Osteoblast (primary cell): ENCODE measurements at places on chromosomes 7 and 10. TPM values are rescaled to one million over a fixed set of nuclear protein-coding genes. Genes with fewer than 3 reads are reported as not detected.

The FZD1 gene
- 40.5 and 45.4 TPM in 2 replicates for total RNA-seq

The SPDYE1 gene
- not detected in 2 replicates for total RNA-seq

The AOC1 gene
- not detected in 2 replicates for total RNA-seq

The ARL3 gene
- total RNA-seq = 5.3 and 5.8 TPM in 2 replicates

The AP4M1 gene
- total RNA-seq = 19.5 and 20.0 TPM in 2 replicates

The BET1 gene
- 20.6 and 22.4 TPM in 2 replicates for total RNA-seq

The AZGP1 gene
- total RNA-seq = not detected in 2 replicates

DNA sequence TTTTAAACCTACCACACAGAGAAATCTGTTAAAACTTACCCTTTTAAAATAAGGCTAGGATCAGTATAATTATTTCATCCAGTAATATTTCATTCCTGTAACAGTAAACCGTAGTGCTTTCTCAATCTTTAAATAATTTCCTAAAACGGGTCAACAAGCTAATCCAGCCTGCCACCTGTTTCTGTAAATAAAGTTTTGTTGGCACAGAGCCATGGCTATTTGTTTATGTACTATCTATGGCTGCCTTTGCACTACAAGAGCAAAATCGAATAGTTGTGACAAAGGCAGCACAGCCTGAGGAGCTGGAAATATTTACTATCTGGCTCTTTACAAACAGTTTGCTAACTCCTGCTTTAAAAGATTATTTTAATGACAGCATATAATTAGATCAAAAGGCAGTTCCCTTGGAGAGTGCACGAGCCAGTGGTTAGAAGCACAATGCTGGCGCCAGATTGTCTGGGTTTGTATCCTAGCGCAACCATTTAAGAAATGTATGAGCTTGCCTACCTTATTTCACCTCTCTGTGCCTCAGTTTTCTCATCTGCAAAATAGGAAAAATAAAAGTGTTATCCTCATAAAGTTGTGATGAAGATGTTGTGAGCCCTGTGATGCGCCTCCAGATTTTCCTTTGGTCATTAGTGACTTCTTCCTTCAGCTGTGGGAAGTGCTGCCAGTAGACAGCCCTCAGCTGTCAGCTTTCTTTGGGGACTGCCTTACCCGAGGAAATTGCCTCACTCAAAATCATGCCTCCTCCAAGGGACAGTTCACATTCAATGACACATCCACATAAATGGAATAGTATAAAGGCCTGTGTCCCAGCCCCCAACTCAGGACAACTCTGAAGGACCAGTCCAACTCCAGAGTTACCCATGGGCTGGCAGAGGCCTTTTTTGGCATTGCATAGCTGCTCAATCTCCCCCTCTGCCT is 11.8 kb upstream of the MIOS start:
- DNase-seq = peak; percentile 67

DNA sequence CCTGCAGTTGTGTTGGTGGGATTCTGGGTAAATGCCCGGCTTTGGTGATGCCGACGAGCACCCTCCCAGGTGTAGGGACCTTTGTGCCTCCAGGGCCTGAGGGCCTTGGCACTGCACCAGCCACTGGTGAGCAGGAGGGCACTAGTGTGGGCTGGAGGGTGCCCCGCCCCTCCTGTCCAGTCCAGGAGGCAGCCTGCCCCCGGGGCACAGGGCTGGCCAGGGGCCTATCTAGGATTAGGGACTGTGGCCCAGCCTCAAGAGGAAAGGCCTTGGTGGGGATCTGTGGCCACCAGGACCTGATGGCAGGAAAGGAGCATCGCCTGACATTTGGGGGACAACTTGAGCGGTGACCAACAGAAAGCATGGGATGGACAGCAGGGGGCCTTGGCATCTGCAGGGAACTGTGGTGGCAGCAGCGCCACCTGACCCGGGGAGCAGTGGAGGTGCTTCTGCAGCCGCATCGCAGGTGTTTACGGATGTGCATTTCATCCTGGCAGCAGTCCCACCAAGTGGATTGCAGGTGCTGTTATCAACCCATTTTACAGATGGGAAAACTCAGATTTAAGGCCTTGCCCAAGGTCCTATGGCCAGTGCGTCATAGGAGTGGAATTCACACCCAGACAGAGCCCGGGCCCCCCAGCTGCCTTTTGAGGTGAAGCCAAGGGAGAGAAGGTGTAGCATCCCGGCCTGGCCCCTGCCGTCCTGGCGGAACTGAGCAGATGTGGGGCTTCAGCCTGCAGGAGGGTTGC is 11.1 kb downstream of the ZNF316 start:
- peak; percentile 74 for DNase-seq

DNA sequence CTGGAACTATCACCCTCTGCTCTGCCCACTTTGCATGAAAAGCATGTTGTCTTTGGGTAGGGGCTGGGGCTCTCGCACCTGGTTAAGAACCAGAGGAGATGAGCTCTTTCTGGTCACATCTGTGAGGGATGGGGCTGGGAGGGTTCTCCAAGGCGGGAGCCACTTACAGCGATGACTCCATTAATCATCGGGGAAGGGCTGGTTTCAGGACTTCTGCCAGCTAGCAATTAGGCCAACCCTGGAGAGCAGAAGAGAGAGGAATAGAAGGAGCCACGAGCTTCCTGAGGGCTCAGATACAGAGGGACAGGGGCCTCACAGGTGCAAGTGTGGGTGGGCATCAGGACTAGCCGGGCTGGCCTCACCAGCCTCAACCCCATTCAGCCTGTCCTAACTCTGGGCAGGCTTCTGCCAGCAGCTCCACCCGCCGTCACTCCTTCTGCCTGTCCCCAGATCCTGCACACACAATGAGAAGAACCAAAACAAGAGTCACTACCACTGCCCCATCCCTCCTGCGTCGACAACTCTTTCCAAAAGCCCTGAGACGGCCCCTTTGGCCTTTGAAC is 8.4 kb downstream of the AQP1 start:
- DNase-seq = peak; percentile 84

- peak; percentile 43 for DNase-seq
Observed at GRCh38 chr7:84647797-84648757, 453.5 kb upstream of the SEMA3A start.

- no peak for DNase-seq
Observed at GRCh38 chr10:124688386-124688785, 55.8 kb downstream of the FAM53B start.

DNA sequence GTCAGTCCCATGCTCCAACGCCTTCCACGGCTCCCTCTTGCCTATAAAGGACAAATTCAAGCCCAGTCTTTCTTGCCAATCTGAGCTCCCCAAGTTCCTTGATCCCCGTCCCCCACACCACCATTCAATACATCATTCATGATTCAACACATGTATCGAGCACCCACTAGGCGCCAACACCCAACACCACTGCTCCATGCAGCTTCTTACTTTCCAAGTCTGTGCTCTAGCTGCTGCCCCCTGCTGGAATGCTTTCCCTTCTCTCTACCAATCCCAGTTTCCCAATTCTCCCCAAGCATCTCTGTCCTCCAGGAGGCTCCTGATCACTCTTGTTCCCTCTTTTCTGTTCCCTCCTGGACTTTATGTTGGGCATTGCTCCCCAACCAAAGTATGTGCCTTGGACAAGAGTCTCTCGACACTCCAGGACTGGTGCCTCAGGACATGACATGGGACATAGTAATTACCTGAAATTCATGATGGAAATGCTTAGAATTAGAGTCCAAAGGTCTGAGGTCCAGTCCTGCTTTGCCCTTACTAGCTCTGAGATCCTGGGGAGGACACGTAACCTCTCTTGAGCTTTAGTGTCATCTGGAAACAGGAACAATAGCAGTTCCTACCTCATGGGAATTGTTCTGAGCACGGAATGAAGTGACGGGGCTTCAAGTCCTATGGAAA is 172.7 kb downstream of the NEURL1 start:
- DNase-seq = peak; percentile 96

- peak; percentile 48 for DNase-seq
Observed at GRCh38 chr7:5443678-5444077, 20.0 kb upstream of the TNRC18 start.

DNA sequence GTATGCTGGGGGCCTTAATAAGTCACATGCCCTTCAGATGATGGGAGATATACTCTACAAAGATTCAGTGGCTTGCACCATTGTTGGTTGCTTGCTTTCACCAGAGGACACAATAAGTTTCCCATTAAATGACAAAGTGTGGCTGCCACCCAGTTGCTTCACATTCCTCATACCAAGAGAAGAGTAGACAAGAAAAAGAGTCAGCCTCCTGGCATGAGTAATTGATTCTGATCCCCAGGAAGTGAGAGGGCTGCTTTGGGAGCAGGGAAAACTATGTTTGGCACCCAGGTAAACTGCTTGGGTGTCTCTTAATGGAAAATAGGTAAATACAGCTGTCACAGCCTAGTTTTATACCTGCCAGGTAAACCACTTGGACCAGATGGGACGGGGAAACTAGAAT is 66.7 kb upstream of the IL6 start:
- no peak for DNase-seq

DNA sequence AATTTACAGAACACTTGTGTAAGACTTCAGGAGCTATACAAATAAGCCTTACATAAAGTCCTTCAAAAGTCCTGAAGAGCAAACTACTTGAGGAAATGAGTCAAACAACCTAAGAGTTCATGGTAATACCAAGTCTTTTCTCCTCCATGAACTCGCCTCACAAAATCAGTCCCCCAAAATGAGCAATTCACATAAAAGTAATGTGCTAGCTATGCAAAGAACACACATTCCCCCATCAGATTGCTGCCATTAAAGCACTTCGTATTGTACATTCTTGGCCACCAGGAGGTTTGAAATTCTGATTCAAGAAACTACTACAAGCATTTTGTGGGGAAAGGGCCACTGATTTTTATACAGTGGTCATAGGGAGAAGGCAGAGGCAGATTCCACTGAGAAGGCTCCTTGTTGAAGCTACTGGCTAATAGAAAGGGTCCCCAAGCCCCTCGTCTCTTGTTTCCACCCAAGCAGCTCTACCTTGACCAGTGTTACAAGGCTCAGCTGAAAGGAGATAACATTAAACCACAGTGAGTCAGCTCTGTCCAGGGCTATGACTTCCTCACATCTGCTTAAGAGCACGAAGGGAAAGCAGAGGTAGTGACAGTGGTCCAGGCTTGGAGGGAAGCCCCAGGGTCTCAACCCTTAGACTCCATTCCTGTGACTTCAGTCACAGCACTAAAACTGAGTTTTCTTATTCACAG is 115.2 kb upstream of the CDK1 start:
- DNase-seq = no peak

DNA sequence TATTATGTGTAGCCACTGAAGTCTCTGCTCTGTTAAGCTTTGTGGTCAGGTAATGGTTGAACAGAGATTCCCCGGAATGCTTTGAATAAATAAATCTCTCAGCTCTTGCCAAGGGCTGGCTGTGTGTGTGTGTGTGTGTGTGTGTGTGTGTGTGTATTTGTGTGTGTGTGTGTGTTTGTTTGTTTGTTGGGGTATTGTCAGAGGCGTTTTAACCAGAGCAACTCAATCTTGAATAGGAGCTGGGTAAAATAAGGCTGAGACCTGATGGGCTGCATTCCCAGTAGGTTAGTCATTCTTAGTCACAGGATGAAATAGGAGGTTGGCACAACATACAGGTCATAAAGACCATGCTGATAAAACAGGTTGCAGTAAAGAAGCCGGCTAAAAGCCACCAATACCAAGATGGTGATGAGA is 256.2 kb upstream of the CACNA2D1 start:
- DNase-seq = peak; percentile 36

- DNase-seq = no peak
Observed at GRCh38 chr10:6516281-6516928, 63.7 kb downstream of the PRKCQ start.

DNA sequence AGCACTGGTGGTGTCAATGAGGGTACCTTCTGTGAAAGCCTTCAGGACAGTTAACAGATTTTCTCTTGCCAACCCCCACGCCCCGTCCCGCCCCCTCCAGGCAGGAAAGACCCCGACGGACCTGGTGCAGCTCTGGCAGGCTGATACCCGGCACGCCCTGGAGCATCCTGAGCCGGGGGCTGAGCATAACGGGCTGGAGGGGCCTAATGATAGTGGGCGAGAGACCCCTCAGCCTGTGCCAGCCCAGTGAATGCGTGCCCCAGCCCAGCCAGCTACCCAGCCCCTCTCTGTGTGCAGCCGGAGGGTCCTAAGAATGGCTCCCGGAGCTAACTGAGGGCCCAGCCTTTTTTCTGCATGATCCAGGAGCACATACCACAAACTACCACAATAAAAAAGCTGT is 713 bp upstream of the HOGA1 start:
- no peak for DNase-seq

GRCh38 chr7:92763636-92764423 is 72.5 kb downstream of the CDK6 start:
- no peak for DNase-seq

DNA sequence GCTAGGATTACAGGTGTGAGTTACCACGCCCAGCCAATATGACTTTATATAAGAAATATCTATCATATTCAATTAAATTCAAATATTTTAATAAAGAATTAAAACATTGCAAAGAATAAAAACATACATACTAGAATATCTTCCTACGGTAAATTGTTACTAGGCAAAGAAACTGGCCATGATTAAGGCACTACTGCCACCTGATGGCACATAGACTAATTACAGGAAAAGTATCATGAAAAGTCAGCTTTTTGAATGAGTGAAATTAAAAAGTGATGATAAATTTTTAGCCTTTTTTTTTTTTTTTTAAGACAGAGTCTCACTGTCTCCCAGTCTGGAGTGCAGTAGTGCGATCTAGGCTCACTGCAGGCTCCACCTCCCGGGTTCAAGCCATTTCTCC is 30.9 kb downstream of the MRPS33 start:
- DNase-seq = no peak

GRCh38 chr10:131477457-131478121 is 166.1 kb upstream of the TCERG1L start:
- DNase-seq = peak; percentile 66

DNA sequence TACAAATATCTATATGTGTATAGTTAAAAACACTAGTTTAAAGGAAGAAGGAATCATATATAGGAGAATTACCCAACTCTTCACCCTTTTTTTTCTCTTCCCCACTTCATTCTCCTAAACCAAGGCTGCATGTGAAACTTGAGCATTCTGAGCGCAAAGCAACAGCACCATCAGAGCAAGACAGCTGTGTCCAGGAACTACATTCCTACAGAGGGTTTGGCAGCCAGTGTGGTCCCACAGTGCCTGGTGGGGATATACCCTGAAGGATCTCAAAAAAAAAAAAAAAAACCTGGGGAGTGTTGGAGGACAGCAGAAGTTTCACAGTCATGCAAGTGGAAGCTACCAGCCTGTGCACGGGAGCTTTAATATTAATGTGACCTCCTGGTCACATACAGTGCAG is 310.4 kb downstream of the CTNNA3 start:
- DNase-seq = no peak

- peak; percentile 49 for DNase-seq
Observed at GRCh38 chr7:128939861-128940410, 2.2 kb downstream of the IRF5 start.
